NCI-H1930 (cell line): ENCODE measurements at places on chromosomes 12 and 14.

- no peak for DNase-seq
These were observed 48.2 kb downstream of the CALM1 start for GRCh38 chr14:90445011-90445410.

GRCh38 chr12:70831543-70831942 lies 89.0 kb downstream of the PTPRR start:
- DNase-seq: no peak

DNA sequence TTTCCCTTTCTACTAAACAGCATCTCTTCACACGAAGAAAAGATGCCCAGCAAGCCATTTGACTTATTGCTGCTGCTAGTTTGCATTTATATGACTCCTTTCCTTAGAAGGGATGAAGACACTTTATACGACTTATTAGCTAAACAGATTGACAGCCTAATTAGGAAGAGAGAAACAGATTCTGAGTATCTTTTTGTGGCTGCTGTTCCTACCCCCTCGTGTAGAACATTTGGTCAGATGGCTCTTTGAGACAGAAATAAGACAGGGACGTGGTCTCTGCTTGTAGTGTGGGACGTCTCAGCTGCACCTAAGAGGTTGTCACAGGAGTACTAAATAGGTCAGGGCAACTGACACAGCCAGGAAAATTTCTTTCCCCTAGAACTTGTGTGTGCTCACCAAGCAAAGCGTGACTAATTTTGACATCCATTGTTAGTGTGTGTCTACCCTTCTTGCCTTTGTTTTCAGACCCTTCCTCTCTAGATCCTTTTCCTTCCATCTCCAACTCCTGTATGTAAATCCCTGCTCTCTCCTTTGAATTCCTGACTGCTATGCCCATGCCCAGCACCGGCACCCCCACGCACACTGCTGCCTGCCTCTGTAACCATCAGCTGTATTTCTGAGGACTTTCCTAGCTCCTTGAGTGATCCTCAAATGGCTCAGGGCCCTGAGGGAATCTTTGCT lies 83.2 kb downstream of the DAD1 start:
- DNase-seq: no peak

- no peak for DNase-seq
These were observed 85.6 kb upstream of the TSPAN8 start for GRCh38 chr12:71243370-71243769.

- no peak for DNase-seq
These were observed 9.5 kb downstream of the HSP90AA1 start for GRCh38 chr14:102077382-102077709.

GRCh38 chr12:124495194-124495983 lies 72.0 kb downstream of the NCOR2 start:
- DNase-seq: no peak

- DNase-seq: no peak
These were observed 14.8 kb upstream of the SH2B3 start for GRCh38 chr12:111390910-111391309.

DNA sequence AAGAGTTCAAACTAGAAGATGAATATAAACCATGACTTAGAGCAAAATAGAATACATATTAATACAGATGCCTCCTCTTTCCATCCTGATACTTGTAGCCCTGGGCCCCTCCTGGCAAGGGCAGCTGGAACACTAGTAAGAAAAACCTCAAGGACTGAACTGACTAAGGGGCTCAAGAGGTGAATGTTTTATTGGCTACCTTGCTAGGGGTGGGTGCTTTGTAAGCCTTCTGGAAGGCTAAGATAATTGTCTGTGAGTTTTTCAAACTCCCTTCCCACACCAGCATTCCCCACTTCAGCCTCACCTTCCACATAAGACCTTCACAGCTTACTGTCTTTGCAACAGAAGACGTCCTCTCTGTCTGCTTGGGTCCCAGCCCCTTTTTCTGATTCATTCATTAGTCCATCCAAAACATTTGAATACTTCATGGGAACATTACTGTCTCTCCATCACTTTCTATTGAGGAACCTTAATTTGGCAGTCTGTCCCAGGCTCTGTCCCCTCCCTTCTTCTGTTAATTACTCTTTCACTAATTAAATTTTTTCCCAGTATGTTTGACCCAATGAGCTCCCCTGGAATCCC lies 1.1 kb upstream of the MARCHF9 start:
- DNase-seq: no peak

DNA sequence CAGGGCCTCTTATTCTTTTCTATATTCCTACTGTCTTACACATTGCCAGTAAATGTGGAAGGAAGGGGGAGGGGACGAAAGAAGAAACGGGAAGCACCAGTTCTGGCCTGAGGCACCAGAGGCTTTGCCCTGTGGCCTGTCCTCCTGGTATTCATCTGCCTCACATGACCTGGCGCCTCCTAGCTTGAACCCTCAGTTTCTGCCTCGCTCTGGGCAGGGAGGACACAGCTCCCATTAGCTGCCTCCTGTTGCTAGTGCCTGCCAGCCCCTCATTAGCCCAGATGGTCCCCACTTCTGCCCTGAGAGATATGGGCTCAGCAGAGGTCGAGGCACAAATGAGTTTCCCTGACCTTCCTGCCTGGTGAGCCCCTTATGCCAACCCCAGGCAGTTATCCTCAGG lies 3.0 kb upstream of the PLEKHG6 start:
- no peak for DNase-seq

DNA sequence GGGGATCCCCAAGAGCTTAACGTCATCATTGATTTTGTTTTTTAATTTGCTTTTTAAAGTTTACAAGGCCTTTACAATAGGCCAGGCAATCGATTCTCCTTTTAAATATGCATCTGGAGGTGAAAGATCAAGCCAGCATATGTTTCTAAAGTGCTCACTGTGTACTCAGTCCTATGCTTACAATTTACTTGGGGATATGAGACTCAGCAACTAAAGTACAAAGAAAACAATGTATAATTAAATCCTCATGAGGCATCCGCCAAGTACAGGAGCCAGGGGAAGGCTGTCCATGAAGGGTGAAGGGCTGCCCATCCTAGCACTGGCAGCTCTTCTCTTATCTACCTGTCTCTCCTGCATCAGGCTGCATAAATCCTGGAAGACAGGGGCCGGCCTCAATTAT lies 11.8 kb downstream of the CCDC92 start:
- no peak for DNase-seq

DNA sequence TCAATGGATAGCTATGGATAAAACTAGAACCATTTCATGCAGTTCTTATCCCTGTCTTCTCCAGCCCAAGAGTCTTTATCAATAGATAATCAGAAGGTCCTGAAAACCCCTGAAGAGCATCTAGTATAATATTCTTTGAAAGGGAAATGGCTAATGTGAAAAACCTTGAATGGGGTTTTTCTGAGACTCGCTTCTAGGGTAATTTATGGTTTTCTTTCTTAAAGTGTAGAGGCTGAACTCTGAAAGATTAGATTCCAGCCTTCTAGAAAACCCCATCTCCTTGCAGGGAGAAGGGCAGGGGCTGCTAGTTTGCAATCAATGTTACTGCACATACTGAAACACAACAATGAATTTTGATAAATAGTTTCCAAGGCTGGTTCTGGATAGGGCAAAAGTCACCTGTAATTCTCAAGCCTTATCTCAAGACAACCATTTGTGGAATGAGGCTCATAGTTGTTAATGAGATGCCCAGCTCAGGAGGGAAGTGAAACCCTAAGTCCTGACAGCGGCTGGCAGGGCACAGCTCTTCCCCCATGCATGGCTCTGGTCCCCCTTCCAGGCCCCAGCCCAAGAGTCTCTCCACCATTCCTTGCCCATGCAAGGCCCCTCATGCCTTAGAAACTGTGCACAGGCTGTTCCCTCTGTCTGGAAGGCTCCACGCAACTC lies 33.7 kb upstream of the PYGL start:
- no peak for DNase-seq

DNA sequence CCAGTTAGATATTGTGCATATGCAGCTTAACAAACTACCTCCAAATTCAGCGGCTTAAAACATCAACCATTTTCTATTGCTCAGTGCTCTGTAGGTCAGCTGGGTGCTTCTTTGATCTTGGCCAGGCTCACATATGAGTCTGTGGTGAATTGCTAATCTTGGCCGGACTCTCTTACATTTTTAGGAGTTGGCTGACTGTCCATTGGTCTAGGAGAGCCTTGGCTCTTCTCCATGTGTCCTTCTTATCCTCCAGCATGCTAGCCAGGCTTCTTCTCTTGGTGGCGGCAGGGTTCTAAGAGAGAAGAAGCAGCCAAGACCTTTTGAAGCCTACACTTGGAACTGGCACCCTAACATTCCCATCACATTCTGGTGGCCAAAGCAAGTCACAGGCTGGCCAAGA lies 174.3 kb upstream of the PWP1 start:
- DNase-seq: no peak

- no peak for DNase-seq
These were observed at the start of gene FZD10 for GRCh38 chr12:130162267-130162666. Gene FZD10, plus strand, starts transcription at chr12:130162464. Its CDS starts 479 bp downstream, at chr12:130162943.

- no peak for DNase-seq
These were observed 46.2 kb upstream of the DIP2B start for GRCh38 chr12:50458606-50459005.

GRCh38 chr12:10068644-10069043 lies 30.1 kb downstream of the CLEC1A start:
- DNase-seq: no peak

- DNase-seq: no peak
These were observed 6.7 kb upstream of the ALDH2 start for GRCh38 chr12:111759991-111760390.

- DNase-seq: no peak
These were observed 91.5 kb downstream of the UNC79 start for GRCh38 chr14:93522221-93522620.

GRCh38 chr12:93425736-93426411 lies 15.9 kb downstream of the UBE2N start:
- no peak for DNase-seq

DNA sequence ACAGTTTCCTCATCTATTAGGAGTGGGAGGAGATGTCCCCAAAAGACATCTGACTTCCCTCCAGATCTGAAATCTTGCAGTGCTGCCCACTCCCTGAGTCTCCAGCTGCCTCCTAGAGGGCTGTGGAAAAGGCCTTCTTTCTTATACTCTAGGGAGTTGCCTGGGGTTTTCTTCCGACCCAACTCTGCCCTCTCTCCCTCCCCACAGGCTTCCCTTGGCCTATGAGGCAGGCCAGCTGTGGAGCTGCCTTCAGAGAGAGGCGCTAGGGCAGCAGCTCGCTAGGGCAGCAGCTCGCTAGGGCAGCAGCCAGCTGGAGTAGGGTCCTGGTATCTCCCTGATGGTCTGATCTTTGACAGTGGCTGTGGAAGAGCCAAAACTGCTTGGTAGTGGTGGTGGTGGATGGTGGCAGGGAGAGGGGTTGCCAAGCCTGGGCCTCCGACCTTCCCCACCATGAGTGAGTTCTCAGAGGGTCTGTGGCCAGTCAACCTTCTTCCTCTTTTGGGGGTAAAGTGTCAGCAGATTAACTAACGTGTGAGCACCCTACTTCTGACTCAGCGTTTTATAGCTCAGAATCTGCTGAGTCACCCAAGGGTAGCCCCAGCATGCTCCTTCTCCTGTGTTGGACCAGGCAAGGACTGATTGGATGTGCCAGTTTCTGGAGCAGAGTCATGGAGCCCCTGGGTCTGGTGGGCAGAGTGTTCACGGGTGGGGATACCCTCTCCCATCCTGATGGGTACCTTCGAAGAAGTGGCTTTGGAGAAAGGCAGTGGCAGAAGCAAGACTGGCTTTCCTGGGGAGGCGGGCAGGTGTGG lies 2.3 kb downstream of the SLC48A1 start:
- DNase-seq: no peak

DNA sequence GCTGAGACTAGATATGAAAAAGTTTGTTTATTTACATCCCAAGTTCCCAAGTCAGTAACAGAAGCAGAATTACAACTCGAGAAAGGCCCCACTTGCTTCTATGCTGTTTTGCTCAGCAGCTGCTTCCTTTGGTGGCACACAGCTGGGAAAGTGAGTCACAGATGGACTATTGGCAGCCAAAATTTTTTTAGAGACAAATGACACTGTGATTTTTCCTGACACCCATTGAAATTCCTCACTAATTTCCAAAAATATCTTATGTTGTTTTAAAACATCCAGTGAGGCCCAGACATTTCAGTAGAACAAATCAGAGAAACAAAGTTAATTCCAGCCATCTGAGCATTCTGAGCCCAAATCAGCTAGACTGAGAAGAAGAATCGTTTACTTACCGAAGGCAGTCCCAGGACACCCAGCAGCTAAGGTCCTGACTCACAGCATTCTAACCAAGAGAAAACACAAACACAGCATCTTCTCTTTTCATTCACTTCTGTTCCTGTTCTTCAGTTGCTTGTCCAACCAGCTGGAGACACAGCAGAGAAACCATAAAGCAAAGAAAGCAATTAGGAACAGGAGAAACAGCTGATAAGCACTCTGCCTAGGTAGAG lies 188.3 kb downstream of the DAD1 start:
- no peak for DNase-seq

- no peak for DNase-seq
These were observed 24.4 kb upstream of the DHRS4 start for GRCh38 chr14:23929136-23929535.

DNA sequence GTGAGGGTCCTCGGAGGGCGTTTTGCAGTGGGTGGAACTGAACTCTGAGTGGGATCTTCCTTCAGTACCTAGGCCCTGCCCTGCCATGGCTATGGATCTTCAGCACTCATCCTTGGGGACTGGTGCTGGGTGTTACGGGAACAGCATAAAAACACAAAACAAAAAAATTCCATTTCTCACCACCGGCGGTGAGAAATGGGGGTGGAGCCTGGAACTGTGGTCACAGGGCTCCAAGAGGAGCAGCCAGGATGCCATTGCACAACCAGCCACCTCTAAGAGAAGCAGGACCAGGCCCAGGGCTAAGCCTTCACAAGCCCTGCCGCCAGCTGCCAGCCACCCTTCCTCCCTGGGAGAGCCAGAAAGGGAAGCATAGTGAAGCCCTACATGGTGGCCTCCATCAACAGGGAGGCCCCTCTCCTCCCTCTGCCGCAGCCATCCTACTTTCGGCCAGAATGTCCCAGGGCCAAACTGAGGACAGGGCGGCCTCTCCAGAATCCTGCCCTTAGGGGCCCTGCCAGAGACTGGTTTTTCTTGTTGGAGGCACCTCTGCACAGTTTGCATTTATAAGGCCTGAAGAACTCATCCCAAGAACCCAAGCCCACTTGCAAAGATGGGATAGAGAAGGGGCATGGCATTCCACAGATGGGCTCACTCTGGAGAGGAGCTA lies 76.5 kb downstream of the VCPKMT start:
- no peak for DNase-seq

DNA sequence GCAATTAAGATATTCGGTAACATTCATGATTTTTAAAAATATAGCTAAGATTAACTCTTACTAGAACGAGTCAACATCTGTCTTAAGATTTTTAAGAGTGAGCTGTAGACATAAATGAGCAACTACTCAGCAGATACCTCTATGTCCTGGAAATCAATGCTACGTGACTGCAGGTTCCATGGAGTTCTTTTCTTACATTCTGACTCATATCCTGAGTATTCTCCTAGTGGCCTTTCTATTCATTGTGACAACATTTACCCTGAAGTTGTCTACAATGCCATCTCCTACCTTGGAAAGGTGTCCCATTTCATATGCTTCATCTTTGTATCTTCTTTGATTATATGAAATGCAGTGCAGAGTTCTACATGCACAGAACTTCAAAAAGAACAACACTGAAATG lies 59.9 kb downstream of the PKP2 start:
- no peak for DNase-seq

- no peak for DNase-seq
These were observed 19.4 kb downstream of the TXNRD1 start for GRCh38 chr12:104234926-104235499.
